ENCODE measurements at places on chromosomes 1 and 21.

GRCh38 chr1:41616563-41616962, 132.1 kb upstream of the EDN2 start:
- no peak for DNase-seq

DNA sequence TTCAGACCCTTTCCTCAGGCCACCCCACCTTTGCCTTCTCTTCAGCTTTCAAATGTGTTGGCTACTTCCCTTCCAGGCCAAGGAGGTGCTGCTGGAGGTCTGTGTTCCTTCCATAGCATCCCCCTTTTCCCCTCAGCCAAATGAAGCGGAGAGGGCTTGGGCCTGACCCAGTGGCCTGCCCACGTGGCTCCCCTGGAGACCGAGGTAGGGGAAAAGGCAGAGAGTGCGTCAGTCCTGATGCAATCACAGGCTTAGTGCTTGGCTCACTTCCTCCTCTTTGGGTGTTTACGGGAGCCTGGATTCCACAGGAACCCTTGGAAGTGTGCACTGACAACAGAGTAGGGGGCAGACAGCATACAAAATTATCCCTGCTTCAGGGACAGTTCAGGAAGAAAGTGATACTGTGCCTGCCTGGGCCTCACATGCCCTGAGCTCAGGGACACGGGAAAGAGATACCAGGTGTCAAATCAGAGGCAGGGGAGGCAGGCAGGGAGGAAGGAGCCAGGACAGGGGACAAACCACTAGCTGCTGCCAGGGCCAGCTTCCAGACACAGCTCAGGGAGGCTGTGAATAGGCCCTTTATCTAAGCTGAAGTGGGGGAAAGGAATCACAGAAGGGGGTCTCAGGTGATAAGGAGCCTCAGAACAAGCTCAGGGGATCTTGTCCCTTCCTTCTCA, 16.6 kb upstream of the PTP4A2 start:
- no peak for DNase-seq

DNA sequence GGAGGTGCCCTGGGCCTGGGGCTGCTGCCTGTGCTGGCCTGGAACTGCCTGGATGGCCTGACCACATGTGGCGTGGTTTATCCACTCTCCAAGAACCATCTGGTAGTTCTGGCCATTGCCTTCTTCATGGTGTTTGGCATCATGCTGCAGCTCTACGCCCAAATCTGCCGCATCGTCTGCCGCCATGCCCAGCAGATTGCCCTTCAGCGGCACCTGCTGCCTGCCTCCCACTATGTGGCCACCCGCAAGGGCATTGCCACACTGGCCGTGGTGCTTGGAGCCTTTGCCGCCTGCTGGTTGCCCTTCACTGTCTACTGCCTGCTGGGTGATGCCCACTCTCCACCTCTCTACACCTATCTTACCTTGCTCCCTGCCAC, 1.8 kb downstream of the GPR3 start:
- no peak for DNase-seq

DNA sequence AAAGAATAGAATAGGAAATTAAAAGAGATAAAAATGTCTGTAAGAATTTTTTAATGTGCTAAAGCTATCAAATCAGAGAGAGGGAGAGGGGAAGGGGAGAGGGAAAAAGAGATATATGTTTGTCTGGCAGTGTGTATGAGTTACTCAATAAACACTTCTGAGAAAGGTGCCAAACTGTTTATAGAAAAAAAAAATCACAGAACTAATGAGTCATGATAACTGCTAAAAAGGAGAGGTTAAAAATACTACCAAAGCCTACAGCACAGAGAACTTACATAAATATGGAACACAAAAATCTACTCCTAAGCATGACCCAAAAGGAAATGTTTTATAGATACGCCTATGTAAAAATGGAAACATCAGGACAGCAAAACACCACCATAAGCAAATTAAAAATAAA, 45.4 kb downstream of the SELENOF start:
- no peak for DNase-seq

- no peak for DNase-seq
Observed at GRCh38 chr1:113129529-113130185, 56.7 kb downstream of the LRIG2 start.

GRCh38 chr1:222464841-222465210, 83.1 kb downstream of the HHIPL2 start:
- DNase-seq, result no peak

- DNase-seq, result no peak
Observed at GRCh38 chr1:171266930-171267329, 18.6 kb downstream of the FMO1 start.

DNA sequence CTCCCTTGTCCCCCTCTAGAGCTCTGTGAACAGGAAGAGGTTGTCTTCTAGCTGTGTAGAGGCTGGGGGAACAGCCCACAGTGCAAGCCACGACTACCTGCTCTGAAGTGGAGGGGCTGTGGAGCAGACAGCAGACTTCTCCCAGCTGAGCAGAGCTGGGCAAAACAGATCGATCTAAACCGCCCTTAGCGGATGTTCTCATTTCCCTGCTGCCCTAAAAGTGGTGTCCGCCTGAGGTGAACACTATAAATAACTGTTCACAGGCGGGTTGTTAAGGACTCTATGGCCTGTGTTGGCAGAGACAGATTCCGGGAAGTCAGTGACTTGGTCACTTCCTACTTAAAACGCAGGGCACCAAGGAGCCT, 203.2 kb downstream of the RHOU start:
- peak; percentile 1 for DNase-seq

GRCh38 chr1:31957701-31958674, 19.8 kb upstream of the PTP4A2 start:
- peak; percentile 22 for DNase-seq

Measured in stimulated activated CD8-positive, alpha-beta memory T cell treated with anti-CD3 and anti-CD28 coated beads, Interleukin-12 subunit alpha, Interleukin-12 subunit beta, amount 100 ng/mL, for 4 hours (primary cell).